Activated CD8-positive, alpha-beta T cell treated with anti-CD3 and anti-CD28 coated beads, Interleukin-2, amount 10 ng/mL, durations not matched to agents 7 days and 5 days (primary cell): ENCODE measurements at places on chromosomes 5 and 9. TPM values are rescaled to one million over a fixed set of nuclear protein-coding genes. Genes with fewer than 3 reads are reported as not detected.

DNA sequence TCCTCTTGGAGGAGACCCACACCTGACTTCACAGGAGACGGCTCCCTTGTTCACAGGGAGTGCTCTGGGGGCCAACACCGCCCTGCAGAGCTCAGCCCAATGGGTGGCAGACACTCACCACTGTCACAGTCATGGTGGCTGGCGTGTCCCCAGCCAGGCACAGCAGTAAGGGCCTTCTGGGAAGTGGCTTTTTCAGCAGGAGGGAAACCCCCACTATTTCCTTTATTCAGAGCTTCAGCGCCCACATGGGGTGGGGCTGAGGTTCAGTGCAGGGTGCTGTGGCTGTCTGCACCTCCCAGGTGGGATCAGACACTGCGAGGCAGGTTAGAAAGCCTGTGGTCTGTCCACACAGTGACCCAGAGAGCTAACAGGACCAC is 3.6 kb upstream of the SNAPC4 start:
- peak; percentile 89 for DNase-seq

DNA sequence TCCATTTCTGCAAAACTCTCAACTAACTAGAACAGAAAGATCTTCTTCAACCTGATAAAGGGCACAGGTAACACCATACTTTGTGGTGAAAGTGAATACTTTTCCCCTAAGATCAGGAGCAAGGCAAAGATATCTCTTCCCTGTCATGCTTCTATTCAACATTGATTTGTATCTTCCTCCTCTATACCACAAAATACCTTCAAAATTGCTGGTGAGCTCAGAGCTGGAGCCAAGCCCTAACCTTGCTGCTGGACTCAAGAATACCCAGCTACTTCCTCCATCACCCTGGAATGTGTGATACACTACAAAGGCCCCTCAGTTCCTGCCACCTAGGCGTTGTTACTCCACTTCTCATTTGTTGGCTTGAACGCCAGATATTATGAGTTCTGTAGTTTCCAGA is 499.0 kb downstream of the ACTL7B start:
- no peak for DNase-seq

GRCh38 chr9:107674721-107675277 is 185.2 kb upstream of the KLF4 start:
- no peak for DNase-seq

- no peak for DNase-seq
These were observed 15.3 kb downstream of the LHX3 start for GRCh38 chr9:136189394-136190236.

DNA sequence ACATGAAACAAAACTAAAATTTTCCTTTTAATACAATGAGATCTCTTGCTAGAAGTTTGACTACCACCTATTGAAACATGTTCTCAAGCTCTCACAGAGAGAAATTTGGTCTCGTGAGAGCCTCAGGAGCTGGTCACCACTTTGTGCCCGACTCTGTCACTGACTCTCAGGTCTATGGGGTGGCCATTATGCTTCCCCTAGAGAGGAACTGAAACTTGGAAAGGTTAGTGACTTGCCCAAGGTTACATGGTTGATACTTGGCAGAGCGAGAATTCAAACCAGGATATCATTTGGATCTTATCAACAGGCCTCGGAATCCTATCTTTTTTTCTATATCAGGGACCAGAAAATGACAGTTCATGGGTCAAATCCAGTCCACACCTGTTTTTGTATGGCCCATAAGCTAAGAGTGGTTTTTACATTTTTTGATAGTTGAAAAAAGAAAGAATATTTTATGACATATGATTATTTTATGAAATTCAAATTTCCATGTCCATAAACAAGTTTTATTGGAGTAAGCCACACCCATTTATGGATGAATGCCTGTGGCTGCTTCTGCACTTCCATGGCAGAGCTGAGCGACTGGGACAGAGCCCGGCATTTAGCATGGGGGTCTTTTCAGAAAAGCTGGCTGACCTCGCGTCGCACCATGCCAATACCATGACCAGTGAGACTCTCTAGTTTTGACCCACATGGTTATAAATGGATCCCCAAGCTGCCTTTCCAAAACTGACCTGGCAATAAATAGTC is 44.8 kb upstream of the EQTN start:
- DNase-seq, result no peak

- DNase-seq, result no peak
These were observed 163.3 kb upstream of the RAD23B start for GRCh38 chr9:107119735-107120134.

DNA sequence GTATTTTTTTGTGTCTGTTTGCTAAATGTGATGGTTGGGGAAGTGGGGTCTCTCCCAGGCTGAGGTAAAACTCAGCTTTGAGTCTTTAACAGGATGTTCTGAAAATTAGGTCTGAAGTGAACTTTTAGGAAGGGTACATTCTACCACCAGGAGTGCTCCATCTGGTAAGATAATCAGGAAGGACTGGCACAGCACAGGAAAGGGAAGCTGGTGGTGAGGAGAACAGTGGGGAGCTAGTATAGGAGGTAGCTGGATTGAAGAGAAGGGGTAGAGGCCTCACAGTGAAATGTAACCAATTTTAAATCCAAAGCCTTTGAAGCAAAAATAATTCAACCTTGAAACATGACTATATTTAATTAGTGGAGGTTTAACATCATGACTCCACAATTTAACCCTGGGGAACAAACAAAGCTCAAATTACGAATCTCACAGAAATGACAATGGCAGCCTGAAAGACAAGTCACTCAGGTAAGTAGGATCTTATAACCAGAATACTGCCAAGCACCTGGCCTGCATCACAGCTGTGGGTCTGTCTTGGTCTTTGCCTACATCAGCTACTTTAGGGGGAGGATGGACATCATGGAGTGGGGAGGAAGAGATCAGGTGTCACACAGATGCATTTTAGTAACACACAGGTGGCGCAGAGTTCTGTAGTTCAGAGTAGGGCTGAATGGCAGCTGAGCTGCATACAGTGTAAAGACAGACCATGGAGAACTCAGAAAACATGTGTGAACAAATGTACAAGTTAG is 445.3 kb downstream of the DMRT2 start:
- DNase-seq, result no peak

DNA sequence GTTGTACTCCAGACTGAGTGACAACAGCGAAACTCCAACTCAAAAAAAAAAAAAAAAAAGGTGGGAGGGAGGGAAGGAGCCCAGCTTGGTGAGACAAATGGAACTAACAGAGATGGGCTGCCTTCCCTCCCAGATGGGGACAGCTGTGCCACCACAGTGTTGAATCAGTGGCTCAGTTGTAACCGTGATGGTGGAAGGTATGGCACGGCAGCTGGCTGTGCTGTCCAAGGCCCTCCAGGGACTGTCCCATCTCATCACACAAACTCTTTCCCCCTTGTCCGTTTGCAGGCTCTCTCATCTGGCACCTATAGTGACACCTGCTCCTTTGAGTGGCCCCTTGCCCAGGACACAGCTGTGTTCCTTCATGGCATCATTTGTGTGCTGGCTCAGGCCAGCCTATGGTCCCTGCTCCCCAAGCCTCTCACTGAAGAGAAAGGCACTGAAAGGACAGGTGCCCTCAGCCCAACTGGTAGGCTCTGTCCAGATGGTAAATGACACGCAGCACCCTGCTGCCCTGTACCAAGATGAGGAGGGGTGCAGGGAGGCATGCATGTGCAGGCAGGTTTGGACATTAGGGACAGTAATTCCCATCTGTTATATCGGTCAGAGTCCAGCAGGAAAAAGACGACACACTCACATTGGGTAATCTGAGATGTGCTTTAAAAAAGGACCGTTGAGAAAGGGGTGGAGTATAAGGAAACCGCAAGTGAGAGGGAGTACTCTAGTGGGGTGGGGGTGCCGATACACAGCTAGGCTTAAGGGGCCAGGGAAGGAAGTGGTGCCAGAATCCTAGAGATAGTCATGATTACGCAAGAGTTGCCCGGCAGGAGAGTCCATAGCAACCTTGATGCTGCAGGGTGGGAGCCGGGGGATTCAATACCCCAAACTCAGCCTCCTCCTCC is 4.3 kb downstream of the SMIM33 start:
- DNase-seq, result no peak

DNA sequence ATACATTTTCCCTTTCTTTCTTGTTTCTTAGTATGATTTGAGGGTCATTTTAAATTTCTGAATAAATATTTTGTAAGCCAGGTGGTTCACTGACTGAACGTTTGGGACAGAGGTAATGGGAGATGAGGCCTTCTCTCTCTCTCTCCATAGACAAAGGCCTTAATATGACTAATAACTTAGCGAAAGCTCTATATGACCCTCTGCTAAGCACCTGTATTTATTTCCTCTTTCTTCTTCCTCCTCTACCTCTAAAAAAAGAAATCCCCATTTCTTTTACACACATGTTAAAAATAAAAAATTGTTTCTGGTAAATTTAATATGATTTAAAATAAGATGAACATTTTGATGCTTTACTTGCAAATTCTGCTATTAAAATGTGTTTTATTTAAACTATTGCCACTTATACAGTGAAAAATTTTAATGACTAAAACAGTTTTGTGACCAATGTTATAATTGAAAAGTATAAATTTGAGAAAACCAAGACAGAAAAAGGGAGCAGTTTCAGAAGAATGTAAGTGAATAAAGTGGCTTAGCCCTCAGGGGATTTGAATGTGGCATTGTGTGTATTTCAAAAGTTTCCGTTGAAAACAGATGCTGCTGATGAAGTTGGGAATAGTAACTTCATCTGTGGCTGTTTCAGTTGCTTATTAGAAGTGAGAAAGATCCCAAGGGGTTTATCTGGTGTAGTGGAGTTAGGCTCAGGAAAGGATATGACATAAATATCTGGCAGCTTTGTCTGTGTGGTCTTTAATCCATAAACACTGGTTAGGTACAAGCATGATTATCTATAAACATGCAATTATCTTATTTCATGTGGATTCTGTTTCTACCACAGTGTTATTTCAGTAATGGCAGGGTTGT is 128.6 kb upstream of the GRHPR start:
- DNase-seq, result no peak

DNA sequence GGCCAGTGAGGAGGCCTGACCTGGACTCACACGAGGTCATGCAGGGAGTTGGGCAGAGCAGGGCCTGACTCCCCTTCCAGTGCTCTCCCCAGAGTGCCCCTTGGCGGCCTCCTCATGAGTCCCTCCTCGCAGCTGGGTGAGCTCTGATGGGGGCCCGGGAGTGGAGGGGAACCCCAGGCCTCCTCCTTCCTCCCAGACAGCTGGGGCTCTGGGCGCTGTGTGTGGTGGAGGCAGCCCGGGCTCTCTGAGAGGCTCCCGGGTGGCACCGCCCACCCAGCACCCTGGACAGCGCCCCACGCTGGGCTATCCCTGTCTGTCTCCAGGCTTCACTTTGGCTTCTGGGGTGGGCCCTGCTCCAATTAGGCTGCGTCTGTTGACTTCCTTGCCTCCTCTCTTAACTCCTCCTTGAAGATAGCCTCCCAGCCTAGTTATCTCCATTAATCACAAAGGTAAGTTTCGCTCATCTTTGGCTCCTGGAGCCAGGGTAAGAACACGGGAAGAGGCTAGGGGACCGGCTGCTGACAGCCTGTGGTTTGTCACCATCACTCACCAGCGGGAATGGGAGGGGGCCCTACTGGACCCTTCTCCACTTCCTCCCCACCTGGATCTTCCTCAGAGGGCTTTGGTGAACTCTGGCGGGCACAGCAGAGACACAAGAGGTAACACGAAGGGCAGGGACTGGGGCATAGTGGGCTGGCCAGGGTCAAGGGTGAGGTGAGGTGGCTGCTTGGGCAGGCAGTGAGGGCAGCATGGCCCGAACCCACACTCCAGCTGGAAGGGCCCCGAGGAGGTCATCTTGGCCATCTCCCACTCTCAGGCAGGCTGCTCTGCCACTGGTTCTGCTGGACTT is 13.1 kb downstream of the PSD2 start:
- DNase-seq, result peak; percentile 61

GRCh38 chr5:175688352-175689146 is 30.7 kb downstream of the HRH2 start:
- DNase-seq, result no peak

DNA sequence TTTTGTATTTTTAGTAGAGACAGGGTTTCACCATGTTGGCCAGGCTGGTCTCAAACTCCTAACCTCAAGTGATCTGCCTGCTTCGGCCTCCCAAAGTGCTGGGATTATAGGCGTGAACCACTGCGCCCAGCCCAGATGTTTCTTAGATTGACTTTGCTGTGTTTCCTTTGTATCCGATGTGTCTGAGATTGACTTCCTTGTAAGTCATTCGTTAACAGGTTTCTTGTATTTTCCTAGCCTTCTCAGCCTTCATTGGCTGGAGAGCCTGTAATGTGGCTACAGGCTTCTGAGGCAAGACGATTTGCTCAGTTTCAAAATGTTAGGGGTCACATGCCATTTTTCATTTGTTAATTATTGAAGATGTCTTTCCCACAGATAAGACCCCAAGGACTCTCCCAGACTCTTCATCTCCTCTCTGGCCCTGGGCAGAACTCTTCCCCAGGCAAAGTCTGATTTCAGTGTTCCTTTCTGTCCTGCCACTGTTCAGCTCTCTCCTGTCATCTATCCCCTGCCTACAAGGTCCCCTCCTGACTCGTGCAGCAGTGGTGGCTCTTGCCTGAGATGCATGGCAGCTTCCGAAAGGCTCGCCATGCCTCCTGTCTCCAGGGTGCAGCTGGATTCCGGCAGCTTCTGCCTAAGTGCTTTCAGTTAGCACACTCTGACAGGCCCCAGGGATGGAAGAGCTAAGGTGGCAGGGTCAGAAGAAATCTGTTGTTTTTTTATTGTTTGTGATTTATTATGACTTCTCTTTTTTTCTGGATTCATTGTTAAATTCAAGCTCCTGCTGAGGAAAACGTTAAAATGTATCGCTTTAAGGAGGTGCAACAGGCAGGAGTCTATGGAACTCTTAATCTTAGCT is 206.4 kb downstream of the AOPEP start:
- no peak for DNase-seq

- no peak for DNase-seq
These were observed 113.2 kb upstream of the RANBP3L start for GRCh38 chr5:36414869-36415282.

DNA sequence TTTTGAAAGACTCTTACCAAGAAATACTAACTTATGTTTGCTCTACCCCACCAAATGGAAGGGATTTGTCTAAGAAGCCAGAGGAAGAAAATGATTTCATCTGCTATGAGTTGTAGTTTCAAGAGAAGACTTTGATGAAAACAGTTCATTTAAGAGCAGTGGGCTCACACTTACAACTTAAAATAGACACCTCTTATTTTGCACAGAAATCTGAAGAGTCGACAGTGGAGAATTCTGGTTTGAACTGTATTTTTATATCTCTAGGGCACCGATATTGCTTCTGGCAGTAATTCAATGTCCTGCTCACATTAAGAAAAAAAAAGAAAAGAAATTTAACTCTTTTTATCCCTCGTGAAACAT is 1.9 kb upstream of the DAB2 start:
- no peak for DNase-seq

DNA sequence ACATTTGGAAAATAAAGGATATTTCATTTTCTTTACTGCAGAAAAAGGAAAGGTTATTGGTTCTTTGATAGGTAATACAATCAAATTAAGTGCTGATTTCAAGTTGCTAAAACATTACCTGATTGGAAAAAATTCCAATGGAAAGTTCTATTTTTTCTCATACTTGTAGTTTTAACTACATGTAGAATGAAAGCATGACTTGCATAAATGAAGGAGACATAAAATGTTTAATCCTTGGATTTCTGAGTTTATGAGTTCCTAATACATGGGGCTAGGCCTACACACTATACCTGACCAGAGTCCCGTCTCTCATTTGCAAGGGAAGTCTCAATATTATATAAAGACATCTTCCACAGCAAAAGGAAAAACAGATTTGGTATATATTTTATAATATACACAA is 5.2 kb upstream of the MEIKIN start:
- DNase-seq, result no peak

The POLR3G gene
- 5.8 TPM for total RNA-seq

The OR1J2 gene
- total RNA-seq, result not detected

The AMBP gene
- total RNA-seq, result not detected

The FOXD4L5 gene
- total RNA-seq, result 0.23 TPM

The IL12B gene
- not detected for total RNA-seq

The FCN2 gene
- total RNA-seq, result not detected

The SPINK4 gene
- total RNA-seq, result not detected
